A549 treated with Mapracorat at 1 μM for 4 hours (cell line): ENCODE measurements at places on chromosomes 3 and 15. TPM values are rescaled to one million over a fixed set of nuclear protein-coding genes. Genes with fewer than 3 reads are reported as not detected.

Gene ARGFX
- total RNA-seq: not detected in 5 replicates

Gene MAGI1
- 2.9 to 4.6 TPM (median 3.5 TPM) in 5 replicates for total RNA-seq

Gene SENP7
- 1.5 to 2.8 TPM (median 2.5 TPM) in 5 replicates for total RNA-seq

Gene PPM1L
- 0.42 to 0.78 TPM (median 0.59 TPM) in 5 replicates for total RNA-seq

Gene CP
- 4.5 to 7.7 TPM (median 5.5 TPM) in 5 replicates for total RNA-seq
